ENCODE measurements at places on chromosomes 7 and 10. TPM values are rescaled to one million over a fixed set of nuclear protein-coding genes. Genes with fewer than 3 reads are reported as not detected.

The MEPCE gene
- total RNA-seq, result 48.0 TPM

The CFAP69 gene
- total RNA-seq, result 6.6 TPM

The OR13A1 gene
- not detected for total RNA-seq

The CTAGE4 gene
- total RNA-seq, result 8.7 TPM

The ETV1 gene
- 15.8 TPM for total RNA-seq
